CD4-positive, alpha-beta memory T cell (primary cell): ENCODE measurements at places on chromosomes 3 and 15.

DNA sequence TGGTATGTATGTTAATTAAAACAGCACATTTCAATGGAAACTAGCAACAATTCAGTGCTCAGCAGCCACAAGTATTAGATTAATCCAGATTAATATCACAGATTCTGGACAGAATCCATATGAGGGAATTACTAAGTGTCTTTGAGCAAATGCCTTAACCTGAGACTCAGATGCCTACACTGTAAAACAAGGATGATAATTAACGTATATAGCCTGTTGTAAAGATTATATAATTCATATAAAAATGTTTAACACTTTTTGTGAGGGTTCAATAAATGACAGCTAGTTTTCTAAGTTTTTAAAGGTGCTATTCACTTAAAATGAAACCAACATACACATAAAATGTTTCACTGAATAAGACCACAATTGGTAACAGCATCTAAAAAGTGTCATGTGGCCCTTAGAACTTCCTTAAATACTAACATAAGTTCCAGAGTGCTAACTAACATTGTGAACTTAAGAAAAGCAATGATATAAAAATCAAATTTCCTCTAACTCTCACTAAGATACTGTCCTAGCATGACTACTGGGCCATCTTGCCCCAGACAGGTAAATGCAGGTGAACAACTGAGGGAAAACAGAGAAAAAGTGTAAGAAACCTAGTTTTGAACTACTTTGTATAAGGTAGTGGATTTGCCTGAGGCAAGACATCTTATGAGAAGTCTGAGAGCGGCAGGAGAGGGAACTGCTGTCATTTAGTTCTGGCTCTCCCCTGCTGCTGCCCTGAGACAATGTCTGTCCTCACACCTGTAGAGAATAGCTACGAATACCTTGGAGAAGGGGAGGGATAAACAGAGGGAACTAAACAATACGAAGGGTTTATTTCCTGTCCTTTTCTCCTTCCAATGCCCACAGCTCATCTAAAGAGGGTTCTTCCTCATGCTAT, 151.3 kb downstream of the ADAM10 start:
- H3K36me3 ChIP-seq, result peaks cover 10% of the 10 kb centered on the region
- H3K4me3 ChIP-seq, result no peak overlapping the region
- no peak overlapping the region for H3K27ac ChIP-seq
- H3K27me3 ChIP-seq, result no peaks in the 10 kb centered on the region
- DNase-seq, result no peak

GRCh38 chr15:89499156-89499555, 2.8 kb upstream of the RHCG start:
- H3K4me1 ChIP-seq, result no peaks in the 10 kb centered on the region
- H3K27ac ChIP-seq, result no peak overlapping the region
- H3K27me3 ChIP-seq, result peaks cover 26% of the 10 kb centered on the region
- DNase-seq, result no peak
- H3K4me3 ChIP-seq, result no peak overlapping the region
- no peaks in the 10 kb centered on the region for H3K36me3 ChIP-seq

DNA sequence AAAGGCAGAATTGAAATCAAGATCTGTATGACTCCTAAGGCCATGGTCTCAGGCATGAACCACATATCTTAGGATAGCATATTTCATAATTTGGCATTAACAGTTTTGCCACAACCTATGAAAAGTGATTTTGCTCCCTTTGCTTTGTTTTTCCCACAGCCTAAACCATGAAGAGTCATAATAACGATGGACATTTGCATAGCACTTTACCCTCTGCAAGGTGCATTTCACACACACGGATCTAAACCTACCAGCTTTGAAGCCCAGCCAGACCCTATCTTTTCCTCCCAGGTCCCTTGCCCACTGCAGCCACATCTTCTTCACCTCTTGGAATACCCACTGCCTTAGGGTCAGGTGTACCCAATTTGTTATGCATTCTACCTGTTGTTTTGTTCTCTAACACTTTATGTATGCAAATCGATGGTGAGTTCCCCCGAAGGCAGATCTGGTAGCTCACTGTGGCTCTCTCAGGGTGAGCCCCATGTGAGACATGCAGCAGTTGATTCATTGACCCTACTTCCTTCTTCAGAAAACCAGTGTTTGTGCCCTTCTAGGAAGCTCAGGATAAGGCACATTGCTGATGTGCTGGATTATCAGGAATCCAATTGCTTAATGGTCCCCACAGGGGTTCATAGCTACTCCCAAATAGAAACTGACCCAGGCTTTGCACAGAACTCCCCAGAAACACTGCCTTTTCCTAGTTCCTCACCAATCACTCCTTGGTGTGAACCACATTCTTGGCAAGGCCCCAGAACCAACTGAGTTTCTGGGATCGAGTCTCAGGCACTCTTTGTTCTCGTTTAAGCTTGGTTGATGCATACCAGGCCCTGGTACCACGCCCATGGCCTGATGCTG, 8.7 kb downstream of the ARHGAP31 start:
- no peak overlapping the region for H3K27ac ChIP-seq
- H3K4me1 ChIP-seq, result peaks cover 10% of the 10 kb centered on the region
- H3K27me3 ChIP-seq, result no peaks in the 10 kb centered on the region
- H3K36me3 ChIP-seq, result no peaks in the 10 kb centered on the region

- H3K27me3 ChIP-seq, result no peaks in the 10 kb centered on the region
- H3K27ac ChIP-seq, result no peak overlapping the region
- H3K36me3 ChIP-seq, result no peaks in the 10 kb centered on the region
- H3K4me1 ChIP-seq, result no peaks in the 10 kb centered on the region
- no peak for DNase-seq
These were observed 51.6 kb downstream of the ZNF621 start for GRCh38 chr3:40576396-40576795.

- H3K36me3 ChIP-seq, result no peaks in the 10 kb centered on the region
- no peaks in the 10 kb centered on the region for H3K27me3 ChIP-seq
- H3K27ac ChIP-seq, result no peak overlapping the region
- no peak overlapping the region for H3K4me3 ChIP-seq
- H3K4me1 ChIP-seq, result peaks cover 12% of the 10 kb centered on the region
These were observed 69.2 kb downstream of the LIPC start for GRCh38 chr15:58501006-58501405.

GRCh38 chr15:35089551-35089950, 4.5 kb upstream of the NANOGP8 start:
- no peaks in the 10 kb centered on the region for H3K4me1 ChIP-seq
- no peaks in the 10 kb centered on the region for H3K27me3 ChIP-seq
- H3K27ac ChIP-seq, result no peak overlapping the region
- no peak for DNase-seq

- peaks cover 30% of the 10 kb centered on the region for H3K36me3 ChIP-seq
- no peaks in the 10 kb centered on the region for H3K4me1 ChIP-seq
- no peak for DNase-seq
- H3K4me3 ChIP-seq, result no peak overlapping the region
These were observed 190.6 kb downstream of the VPS13C start for GRCh38 chr15:61869656-61870055.

DNA sequence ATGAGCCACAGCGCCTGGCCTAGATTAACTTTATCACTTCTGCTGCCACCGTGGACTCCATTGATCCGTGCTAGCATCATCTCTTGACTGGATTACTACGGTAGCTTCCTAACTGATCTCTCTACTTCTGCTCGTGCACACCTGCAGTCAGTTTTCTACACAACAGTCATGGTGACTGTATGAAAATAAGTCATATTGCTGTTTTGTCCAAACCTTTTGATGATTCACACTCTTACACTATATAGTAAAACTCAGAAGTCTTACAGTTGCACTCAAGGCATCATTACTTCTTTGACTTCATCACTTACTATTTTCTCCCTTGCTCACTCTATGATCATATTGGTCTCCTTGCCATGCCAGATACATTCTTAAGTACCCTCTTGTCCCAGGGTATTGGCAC, 10.1 kb downstream of the PDCD6IP start:
- no peaks in the 10 kb centered on the region for H3K27me3 ChIP-seq
- H3K27ac ChIP-seq, result no peak overlapping the region
- peaks cover 64% of the 10 kb centered on the region for H3K4me1 ChIP-seq
- H3K4me3 ChIP-seq, result no peak overlapping the region
- H3K36me3 ChIP-seq, result no peaks in the 10 kb centered on the region

DNA sequence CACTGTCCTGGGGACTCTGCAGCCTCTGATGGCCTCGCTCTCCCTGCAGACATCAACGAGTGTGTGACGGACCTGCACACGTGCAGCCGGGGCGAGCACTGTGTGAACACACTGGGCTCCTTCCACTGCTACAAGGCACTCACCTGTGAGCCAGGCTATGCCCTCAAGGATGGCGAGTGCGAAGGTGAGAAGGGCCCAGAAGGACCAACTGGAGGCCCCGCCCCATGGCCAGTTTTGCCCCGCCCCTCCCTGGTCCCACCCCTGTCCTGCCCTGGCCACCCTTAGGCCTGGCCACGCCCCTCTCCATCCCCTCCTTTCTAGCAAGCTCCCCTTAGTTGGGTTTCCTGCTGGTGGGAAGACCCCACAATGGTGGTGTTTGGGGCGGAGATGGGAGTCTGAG, 77.5 kb downstream of the FBLN2 start:
- H3K4me1 ChIP-seq, result no peaks in the 10 kb centered on the region
- no peak overlapping the region for H3K27ac ChIP-seq
- DNase-seq, result no peak
- no peak overlapping the region for H3K4me3 ChIP-seq

DNA sequence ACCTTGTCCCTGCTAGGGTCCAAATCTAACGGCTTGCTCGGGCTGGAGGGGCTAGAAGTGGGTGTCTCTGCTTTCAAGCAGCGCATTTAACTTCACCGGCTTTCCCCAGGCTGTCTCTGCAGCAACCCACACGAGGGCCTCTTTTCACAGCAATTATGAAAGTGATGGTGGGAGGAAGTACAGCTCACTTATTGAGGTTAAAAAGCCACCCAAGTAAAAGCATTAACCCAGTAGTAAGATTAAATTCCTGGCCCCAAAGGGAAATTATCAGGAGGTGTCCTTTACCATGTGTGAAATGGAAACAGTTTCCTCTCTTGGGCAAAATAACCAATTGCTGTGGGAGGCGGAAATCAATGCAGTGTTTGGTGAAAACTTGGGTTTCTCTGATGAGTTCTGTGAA, 41.1 kb downstream of the NGRN start:
- no peaks in the 10 kb centered on the region for H3K36me3 ChIP-seq
- no peak overlapping the region for H3K27ac ChIP-seq
- H3K4me1 ChIP-seq, result peaks cover 18% of the 10 kb centered on the region
- no peaks in the 10 kb centered on the region for H3K27me3 ChIP-seq

DNA sequence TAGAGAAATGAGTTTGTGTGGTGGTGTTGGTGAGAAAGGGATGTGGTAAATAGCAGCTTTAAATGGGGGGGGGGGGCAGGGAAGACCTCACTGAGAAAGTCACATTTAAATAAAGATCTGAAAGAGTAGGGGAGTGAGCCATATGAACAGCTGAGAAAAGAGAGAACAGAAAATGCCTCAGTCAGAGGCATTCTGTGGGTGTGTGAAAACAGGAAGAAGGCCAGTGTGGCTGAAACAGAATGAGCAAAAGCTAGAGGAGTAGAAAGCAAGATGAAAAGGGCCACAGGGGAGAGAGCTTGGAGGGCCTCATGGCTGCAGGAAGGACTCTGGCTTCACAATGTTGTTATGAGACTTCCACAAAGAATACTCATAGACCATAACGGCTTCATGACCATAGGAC, 783.3 kb downstream of the ZPLD1 start:
- no peak for DNase-seq
- H3K36me3 ChIP-seq, result no peaks in the 10 kb centered on the region
- no peak overlapping the region for H3K4me3 ChIP-seq
- no peak overlapping the region for H3K27ac ChIP-seq
- H3K27me3 ChIP-seq, result no peaks in the 10 kb centered on the region

GRCh38 chr3:152964911-152965609, 130.1 kb downstream of the P2RY1 start:
- H3K27ac ChIP-seq, result no peak overlapping the region
- H3K4me1 ChIP-seq, result no peaks in the 10 kb centered on the region
- H3K27me3 ChIP-seq, result no peaks in the 10 kb centered on the region
- no peak for DNase-seq
- H3K4me3 ChIP-seq, result no peak overlapping the region
- H3K36me3 ChIP-seq, result no peaks in the 10 kb centered on the region

DNA sequence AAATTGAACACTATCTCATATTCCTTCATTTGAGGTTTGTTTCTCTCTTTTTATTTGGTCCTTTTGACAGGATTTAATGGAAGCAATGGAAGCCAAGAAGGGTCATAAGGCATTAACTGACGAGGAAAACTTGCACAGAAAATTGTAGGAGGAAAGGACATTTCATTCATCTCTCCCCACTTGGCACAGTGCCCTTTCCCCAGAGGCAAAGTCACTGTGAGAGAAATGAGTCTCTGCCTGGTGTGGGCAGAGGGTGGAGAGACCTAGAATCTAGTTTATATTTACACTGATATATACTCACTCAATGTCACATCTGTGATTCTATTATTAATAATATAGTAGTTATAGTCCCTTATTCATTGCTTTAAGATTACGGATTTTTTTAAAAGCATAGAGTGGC, 324.6 kb upstream of the IL12A start:
- H3K4me3 ChIP-seq, result no peak overlapping the region
- DNase-seq, result no peak
- no peaks in the 10 kb centered on the region for H3K36me3 ChIP-seq

GRCh38 chr15:57427367-57427821, 51.1 kb downstream of the CGNL1 start:
- H3K4me1 ChIP-seq, result no peaks in the 10 kb centered on the region
- H3K4me3 ChIP-seq, result no peak overlapping the region
- no peaks in the 10 kb centered on the region for H3K36me3 ChIP-seq
- DNase-seq, result no peak
- H3K27ac ChIP-seq, result no peak overlapping the region
- no peaks in the 10 kb centered on the region for H3K27me3 ChIP-seq

DNA sequence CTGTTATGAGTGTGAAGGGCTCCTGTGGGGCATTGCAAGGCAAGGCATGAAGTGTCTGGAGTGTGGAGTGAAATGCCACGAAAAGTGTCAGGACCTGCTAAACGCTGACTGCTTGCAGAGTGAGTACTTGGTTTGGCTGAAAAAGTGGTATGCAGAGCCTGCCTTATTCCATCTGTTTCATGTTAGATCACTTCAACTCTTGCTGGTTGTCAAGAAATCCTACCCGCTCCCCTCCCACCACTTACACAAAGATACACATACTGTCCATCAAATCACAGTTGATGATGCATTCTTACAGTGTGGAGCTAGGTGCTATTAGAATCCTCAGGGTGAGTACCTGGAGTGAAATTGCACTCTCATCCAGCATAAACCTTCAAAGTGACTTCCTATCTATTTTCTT, 272.1 kb downstream of the UNC13C start:
- H3K27ac ChIP-seq, result no peak overlapping the region
- H3K36me3 ChIP-seq, result no peaks in the 10 kb centered on the region
- DNase-seq, result no peak
- H3K27me3 ChIP-seq, result no peaks in the 10 kb centered on the region

DNA sequence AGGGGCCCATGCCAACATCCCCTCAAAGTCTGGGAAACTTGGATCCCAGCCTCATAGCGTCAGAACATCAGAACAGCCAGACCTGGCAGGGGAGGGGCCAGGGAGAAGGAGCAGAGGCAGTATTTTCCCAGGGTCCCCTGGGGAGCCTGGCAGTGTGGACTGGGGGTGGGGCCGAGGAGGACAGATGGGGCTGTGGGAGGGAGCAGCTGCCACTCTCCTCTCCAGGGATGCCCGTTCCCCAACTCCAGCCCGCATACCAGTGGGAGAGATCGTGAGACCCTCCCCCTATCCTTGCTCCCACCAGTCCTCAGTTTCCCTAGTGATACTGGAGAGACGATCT, 6.5 kb upstream of the DNAJB8 start:
- no peaks in the 10 kb centered on the region for H3K27me3 ChIP-seq
- DNase-seq, result no peak
- H3K36me3 ChIP-seq, result no peaks in the 10 kb centered on the region
- H3K27ac ChIP-seq, result no peak overlapping the region
